ENCODE measurements at places on chromosomes 12 and 14.

- no peak for DNase-seq
Measured at GRCh38 chr12:62625228-62625627, 158.6 kb downstream of the MON2 start.

DNA sequence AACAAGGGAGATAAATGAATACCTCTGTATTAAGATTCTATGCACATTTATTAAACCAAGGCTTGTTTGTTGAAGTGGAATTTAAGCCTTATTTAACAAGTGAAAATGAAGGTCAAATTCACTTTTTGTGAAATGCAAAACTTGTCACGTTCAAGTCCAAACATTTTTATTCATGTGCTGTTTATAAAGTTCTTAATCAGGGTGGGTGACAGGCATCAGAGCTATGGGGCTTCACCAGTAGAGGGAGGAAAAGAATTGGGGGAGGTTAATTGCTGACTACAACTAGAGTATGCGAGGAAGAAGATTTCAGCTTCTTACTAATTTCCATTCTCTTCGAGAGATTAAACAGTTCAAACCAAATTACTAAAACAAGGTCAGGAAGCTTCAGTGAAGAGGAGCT lies 9.7 kb downstream of the MOK start:
- no peak for DNase-seq

- DNase-seq = no peak
Measured at GRCh38 chr14:57403521-57403864, 13.1 kb downstream of the NAA30 start.

- no peak for DNase-seq
Measured at GRCh38 chr12:12451098-12451497, 94.2 kb downstream of the BORCS5 start.

DNA sequence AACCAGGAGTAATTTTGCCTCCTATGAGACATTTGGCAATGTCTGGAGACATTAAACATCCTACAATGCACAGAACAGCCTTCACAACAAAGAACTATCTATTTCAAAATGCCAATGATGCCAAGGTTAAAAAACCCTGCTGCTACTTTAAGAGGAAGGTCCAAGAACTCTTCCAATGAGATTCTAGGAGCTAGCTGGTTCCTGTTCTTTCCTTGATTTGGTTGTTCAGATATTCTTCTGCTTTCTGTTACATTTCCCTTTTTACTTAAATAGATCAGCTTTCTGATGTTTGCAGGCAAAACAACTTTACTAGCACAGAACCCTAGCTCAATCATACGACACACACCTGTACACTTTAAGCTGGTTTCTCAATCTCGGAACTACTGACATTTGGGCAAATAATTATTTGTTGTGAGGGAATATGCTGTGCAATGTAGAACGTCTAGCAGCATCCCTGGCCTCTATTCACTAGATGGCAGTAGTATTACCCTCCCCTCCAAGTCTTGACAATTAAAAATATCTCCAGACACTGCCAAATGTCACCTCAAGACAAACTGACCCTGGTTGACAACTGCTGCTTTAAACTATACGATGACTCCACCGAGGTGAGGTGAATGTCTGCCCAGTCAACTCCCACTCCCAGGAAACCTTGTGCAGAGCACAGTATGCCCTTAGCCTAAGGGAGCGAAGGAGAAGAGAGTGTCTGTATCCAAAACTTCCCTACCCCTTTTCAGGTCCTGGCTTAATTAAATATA lies 4.4 kb downstream of the BLTP3B start:
- DNase-seq = no peak

- peak; percentile 69 for DNase-seq
Measured at GRCh38 chr12:123150744-123151456, at the start of gene PITPNM2. PITPNM2 (minus strand) TSS chr12:123151090; CDS start chr12:123034590, 116,500 bp downstream.

- DNase-seq = no peak
Measured at GRCh38 chr14:103491691-103492090, 30.9 kb downstream of the CKB start.

GRCh38 chr12:15114501-15114900 lies 106.7 kb downstream of the RERG start:
- no peak for DNase-seq

DNA sequence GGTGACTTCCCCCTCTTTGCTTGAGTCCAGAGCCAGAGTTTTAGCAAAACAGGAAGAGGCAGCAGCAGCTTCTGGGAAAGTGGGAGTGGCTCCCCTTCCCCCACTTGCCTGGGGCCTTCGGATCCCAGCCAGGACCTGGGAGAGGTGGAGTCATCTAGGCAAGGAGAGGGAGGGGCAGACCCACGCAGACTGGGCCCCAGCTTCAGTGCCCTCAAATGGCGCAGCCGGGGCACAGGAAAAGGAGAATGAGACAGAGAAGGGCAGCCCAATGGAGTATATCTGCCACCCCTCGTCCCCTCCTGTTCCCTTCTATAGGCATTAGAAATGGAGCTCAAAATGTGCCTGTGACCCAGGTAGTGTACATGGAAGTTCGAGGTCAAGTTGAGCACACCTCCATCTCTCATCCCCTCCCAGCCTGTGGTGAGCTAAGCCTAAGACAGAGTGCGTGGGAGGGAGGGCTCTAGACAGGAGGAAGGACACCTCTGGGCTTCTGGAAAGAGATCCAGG lies 9.3 kb upstream of the HDAC7 start:
- no peak for DNase-seq

GRCh38 chr14:104178279-104178678 lies 39.9 kb downstream of the KIF26A start:
- DNase-seq = no peak

GRCh38 chr14:31069343-31069742 lies 43.2 kb upstream of the STRN3 start:
- no peak for DNase-seq

- DNase-seq = no peak
Measured at GRCh38 chr12:6978611-6979011, 7.9 kb downstream of the EMG1 start.

DNA sequence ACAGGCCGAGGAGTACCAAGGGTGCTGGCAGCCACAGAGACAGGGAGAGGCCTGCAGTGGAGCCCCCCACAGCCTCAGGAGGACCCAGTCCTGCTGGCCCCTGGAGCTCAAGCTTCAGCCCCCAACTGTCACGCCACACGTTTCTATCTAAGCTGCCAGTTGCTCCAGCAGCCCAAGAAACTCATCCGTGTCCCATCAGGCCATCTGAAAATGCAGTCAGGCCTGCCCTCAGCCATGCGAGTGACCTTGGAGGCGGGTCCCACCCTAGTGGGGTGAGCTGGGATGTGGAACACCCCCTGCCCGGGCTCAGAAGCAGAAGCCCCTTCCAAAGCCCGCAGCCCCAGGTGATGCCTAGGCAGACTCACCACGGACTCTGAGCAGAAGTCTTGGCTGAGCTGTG lies 158.9 kb downstream of the RIMBP2 start:
- DNase-seq = no peak

DNA sequence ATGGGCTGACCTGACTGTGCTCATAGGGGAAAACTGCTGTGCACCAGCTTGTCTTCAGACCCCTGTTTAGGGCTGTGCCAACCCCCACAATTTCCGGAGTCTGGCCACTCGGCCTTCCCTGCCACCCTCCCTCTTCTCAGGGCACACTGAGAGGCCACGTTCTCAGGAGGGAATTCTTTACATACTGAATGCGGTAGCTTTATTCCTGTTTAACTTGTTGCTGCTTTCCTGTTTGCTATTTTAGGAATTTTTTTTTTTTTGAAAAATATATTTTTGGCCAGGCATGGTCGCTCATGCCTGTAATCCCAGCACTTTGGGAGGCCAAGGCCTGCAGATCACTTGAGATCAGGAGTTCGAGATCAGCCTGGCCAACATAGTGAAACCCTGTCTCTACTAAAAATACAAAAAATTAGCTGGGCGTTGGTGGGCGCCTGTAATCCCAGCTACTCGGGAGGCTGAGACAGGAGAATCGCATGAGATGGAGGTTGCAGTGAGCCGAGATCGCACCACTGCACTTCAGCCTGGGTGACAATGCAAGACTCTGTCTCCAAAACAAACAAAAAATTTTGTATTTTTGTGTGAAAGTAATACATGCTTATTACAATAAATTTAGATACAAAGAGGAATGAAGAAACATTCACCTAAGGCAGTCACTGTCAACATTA lies 39.5 kb downstream of the TPCN1 start:
- DNase-seq = no peak

GRCh38 chr14:72788255-72788654 lies 105.6 kb downstream of the DPF3 start:
- DNase-seq = no peak

DNA sequence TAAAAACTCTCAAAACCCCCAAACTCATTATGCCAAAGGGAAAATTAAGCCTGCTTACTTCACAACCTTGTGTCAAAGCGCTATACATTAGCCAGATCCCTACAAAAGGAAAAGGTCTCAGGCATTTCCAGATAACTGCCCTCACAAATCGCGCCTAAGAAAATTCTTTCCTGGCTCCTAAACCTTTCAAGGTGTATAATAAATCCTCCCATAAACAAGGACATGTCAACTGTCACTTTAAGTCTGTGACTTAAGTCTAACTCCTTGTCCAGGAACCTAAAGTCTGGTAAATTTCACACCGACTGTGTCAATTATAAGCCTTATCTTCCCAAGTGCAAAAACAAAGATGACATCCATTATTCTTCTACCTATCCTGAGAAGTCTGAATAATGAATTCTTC lies 4.3 kb upstream of the ETFBKMT start:
- DNase-seq = no peak

DNA sequence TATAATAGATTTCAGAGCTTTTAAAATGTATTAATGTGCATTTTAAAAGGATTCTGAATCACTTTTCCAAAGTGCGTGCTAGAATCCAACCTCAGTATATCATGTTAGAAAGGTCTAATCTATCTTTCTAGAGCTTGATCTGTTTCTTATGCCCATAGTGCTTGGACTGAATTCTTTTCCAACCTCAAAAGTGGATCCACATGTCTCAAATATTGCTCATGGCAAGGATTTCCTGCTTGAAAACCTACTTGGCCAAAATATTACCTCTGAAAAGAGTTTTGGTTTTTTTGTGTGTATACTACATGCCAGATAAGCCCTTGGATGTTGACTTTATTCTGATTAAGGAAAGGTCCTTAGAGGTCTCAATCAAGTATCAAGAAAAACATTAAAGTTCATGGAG lies 16.9 kb upstream of the SLC6A15 start:
- DNase-seq = no peak

DNA sequence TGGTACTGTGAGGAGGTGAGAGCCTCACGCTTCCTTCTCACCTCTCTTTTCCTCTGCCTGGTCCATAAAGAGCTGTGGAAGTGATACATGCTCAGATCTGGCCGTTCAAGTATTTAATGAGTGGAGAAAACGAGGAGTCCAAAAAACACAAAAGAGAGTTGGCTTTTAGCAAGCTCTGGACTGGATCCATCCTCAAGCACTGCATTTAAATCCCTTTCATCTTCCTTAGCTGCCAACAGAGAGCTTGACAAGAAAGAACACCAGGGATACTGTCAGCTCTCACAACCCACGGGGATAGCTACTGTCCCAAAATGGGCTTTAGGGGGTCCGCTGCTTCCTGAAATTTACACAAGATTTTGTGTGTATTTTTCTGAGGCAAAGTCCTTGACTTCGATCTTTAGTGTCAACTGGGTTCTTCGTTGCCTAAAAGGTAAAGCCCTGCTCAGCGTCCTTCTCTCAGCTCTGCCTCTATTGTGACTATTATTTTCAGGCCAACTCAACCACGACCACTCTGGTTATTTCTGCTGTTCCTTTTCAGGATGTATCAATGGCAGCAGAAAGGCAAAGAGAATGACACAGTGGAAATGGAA lies 120.9 kb downstream of the TMTC1 start:
- no peak for DNase-seq

GRCh38 chr12:24081092-24081529 lies 131.6 kb upstream of the SOX5 start:
- no peak for DNase-seq

- no peak for DNase-seq
Measured at GRCh38 chr14:78029601-78030372, 140.4 kb upstream of the NRXN3 start.

DNA sequence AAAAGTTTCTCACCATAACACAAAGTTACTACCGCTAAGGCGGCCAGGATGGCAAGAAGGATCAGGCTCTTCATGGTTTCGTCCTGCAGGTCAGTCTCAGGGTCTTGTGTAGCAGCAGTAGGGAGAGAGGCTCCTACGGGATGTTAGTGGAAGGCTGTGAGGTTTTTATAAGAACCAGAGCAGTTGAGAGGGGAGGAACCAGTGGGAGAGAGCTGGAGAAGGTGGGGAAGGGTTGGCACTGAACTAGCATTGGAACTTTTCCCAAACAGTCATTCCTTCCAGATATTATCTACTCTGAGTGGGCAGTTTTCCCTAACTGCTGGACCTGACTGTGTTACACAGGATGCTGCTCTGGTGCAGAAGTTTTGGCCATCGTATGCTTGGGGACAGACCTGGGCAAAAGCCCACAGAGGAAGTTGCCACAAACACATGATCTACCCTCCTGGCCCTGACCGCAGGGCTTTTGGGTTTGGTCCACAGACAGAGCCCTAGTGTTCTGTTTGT lies at the start of gene MGP:
TSS of gene MGP (minus strand) at position 137 of the 504 bp plus-strand sequence. CDS start at position 74, 63 bp downstream.
- no peak for DNase-seq

- no peak for DNase-seq
Measured at GRCh38 chr12:124675881-124676713, 108.7 kb upstream of the NCOR2 start.

DNA sequence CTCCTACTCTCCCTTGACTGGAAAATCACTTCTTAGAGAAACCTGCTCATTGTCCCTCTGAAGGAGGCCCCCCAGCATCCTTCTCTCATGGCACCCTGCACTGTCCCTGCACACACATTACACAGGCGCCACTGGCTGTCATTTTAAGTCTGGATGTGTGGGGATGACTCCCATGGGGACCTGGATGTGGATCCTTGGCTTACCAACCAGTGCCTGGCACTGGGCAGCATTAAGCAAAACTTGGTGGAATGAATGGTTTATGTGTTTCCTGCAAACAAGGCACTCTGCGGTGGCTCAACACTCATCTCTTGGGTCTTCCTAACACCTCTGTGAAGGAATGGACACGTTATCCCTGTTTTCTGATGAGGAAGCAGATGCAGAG lies 162.4 kb downstream of the RBM19 start:
- DNase-seq = no peak

DNA sequence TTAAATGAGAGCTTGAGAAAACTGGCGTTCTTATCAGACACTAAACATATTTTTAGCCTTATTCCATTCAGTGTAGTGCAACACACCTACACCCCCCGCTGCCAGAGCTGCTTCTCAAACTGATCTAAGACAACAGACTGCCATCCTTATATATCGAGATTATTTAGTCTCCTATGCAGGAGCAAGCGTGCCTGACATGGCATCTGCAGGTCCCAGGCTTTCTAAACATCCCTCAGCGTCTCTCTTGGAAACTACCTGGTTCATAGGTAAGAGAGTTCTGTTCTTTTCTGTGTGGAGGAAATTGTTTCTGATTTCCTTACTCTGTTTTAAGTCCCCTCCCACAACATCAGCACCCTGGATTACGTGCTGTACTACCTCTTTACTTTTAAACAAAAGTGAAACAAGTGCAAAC lies 117.1 kb upstream of the PTPRB start:
- no peak for DNase-seq

- no peak for DNase-seq
Measured at GRCh38 chr12:92574051-92574783, 128.6 kb upstream of the PLEKHG7 start.

- DNase-seq = no peak
Measured at GRCh38 chr12:23546756-23547155, 402.7 kb downstream of the SOX5 start.
